ENCODE measurements at places on chromosomes 12 and 14. TPM values are rescaled to one million over a fixed set of nuclear protein-coding genes. Genes with fewer than 3 reads are reported as not detected.
A peak's percentile ranks its signal among the peaks of the same experiment; 100 is the strongest.

GRCh38 chr12:247271-247670 is 15.4 kb downstream of the SLC6A13 start:
- no peak for DNase-seq
- no peaks in the 10 kb centered on the region for H3K4me1 ChIP-seq
- H3K36me3 ChIP-seq = no peaks in the 10 kb centered on the region
- no peak overlapping the region for H3K4me3 ChIP-seq
- H3K27me3 ChIP-seq = no peaks in the 10 kb centered on the region
- H3K27ac ChIP-seq = no peak overlapping the region

DNA sequence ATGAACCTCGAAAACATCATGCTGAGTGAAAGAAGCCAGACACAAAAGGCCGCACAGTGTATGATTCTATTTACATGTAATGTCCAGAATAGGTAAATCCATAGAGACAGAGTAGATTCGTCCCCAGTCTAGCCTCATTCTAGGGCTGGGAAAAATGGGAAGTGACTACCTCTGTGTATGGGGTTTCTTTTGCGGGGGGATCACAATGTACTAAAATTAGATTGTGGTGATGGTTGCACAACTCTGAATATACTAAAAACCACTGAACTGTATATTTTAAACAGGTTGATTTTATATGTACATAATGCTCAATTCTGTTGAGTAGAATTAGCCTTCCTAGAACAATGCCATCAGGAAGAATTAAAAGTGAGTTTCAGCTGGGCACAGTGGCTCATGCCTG is 6.3 kb upstream of the RILPL2 start:
- no peaks in the 10 kb centered on the region for H3K27me3 ChIP-seq
- H3K4me3 ChIP-seq = no peak overlapping the region
- H3K27ac ChIP-seq = no peak overlapping the region
- no peaks in the 10 kb centered on the region for H3K36me3 ChIP-seq

GRCh38 chr14:73058922-73059673 is 764 bp downstream of the RBM25 start:
- H3K27ac ChIP-seq = peak overlapping the region; percentile 94
- peaks cover 4% of the 10 kb centered on the region for H3K4me1 ChIP-seq
- peak; percentile 69 for DNase-seq
- H3K36me3 ChIP-seq = peaks cover 6% of the 10 kb centered on the region
- no peaks in the 10 kb centered on the region for H3K27me3 ChIP-seq

DNA sequence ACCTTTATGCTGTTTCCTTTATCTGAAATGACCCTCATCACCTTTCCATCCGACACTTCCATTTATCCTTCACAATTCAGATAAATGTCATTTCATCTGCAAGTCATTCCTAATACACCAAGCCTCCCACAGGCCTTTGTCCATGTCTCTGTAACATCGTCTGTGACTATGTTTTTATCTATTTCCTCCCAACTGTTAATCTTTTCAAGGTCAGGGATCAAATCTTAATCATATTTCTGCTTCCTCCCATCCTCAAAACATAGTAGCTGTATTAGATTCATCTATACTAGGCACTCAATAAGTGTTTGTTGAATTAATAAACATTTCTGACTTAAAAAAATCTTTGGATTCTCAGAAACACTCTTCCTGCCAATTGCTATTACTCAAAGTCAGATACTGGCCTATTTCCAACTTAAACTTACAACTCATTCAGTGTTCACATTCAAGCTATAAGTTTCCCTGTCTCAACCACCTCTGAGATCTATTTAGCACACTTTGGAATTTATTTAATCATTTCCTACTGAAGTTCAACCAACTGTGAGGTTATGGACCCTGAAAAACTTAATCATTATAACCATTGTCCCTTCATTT is 100.2 kb upstream of the ALX1 start:
- H3K36me3 ChIP-seq = no peaks in the 10 kb centered on the region
- no peaks in the 10 kb centered on the region for H3K4me1 ChIP-seq
- H3K4me3 ChIP-seq = no peak overlapping the region
- H3K27ac ChIP-seq = no peak overlapping the region
- H3K27me3 ChIP-seq = no peaks in the 10 kb centered on the region

- H3K27ac ChIP-seq = no peak overlapping the region
- no peaks in the 10 kb centered on the region for H3K27me3 ChIP-seq
- no peaks in the 10 kb centered on the region for H3K36me3 ChIP-seq
Observed at GRCh38 chr14:44283836-44284235, 223.2 kb downstream of the FSCB start.

DNA sequence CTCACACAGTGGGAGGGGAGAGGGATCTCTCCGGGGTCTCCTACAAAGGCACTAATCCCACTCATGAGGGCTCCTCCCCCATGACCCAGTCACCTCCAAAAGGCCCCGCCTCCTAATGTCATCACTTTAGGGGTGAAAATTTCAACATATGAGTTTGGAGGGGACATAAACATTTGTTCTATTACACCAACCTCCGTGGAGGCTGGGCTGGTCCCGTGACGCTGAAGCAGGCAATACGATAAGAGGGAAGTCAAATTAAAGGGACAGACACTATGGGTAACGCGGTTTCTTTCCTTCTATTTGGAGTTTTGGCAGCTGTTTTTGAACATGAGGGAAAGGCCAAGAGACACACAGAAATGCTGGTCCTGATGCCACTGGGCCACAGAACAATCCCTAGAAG is 175.7 kb upstream of the VASH1 start:
- H3K27me3 ChIP-seq = no peaks in the 10 kb centered on the region
- H3K27ac ChIP-seq = no peak overlapping the region
- no peak overlapping the region for H3K4me3 ChIP-seq
- no peaks in the 10 kb centered on the region for H3K36me3 ChIP-seq
- DNase-seq = no peak

- H3K27ac ChIP-seq = no peak overlapping the region
- H3K4me3 ChIP-seq = no peak overlapping the region
- no peak for DNase-seq
- H3K27me3 ChIP-seq = no peaks in the 10 kb centered on the region
- H3K36me3 ChIP-seq = no peaks in the 10 kb centered on the region
Observed at GRCh38 chr12:87233671-87234070, 795.5 kb downstream of the C12orf50 start.

DNA sequence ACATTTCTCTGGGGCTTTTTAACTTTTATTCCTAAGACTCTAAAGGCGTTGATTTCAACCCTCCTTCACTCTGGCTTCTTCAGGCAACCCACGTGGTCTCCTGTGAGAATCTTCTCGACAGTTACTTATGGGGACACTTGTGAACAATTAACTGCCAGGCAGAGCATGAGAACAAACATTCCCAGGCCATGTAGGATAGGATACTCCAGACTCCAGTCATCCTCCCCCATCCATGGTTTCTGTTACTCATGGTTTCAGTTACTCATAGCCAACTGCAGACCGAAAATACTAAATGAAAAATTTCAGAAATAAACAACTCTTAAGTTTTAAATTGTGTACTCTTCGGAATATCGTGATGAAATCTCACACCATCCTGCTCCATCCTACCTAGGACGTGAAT is 19.5 kb downstream of the GPR68 start:
- no peak overlapping the region for H3K27ac ChIP-seq
- H3K36me3 ChIP-seq = peaks cover 52% of the 10 kb centered on the region

DNA sequence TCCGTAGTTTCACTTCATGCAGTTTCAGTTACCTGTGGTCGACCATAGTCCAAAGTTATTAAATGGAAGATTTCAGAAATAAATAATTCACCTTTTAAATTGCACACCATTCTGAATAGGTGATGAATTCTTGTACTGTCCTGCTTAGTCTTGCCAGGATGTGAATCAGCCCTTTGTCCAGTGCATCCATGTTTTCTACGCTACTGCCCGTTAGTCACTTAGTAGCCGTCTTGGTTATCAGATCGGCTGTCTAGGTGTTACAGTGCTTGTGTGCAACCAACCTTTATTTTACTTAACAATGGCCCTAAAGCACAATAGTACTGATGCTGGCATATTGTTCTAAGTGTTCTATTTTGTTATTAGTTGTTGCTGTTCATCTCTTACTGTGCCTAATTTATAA is 146.7 kb downstream of the ACSS3 start:
- no peaks in the 10 kb centered on the region for H3K4me1 ChIP-seq
- DNase-seq = no peak
- H3K4me3 ChIP-seq = no peak overlapping the region

DNA sequence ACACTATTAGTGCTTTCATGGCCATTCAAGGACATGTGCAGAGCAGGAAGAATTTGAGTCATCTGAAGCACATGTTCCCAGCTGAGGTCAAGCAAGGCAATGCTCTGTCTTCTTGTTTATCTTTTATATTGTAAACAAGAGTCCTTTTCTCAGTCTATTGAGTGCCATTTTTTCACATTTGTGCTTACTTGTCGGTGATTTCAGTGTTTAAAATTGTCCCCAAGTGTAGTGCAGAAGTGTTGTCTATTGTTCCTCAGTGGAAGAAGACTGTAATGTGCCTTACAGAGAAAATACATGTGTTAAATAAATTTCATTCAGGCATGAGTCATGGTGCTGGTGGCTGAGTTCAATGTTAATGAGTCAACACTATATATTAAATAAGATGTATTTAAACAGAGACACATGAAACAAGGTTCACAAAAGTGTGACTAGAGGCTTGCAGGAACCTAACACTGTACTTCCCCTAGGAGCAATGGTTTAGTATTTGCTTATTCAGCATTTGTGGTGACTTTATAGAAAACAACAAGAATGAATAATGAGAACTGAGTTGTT is 391.1 kb downstream of the LRIG3 start:
- no peaks in the 10 kb centered on the region for H3K36me3 ChIP-seq
- H3K27me3 ChIP-seq = no peaks in the 10 kb centered on the region
- no peak overlapping the region for H3K27ac ChIP-seq
- H3K4me1 ChIP-seq = no peaks in the 10 kb centered on the region
- H3K4me3 ChIP-seq = no peak overlapping the region
- no peak for DNase-seq

- H3K4me1 ChIP-seq = no peaks in the 10 kb centered on the region
- no peak overlapping the region for H3K27ac ChIP-seq
- H3K27me3 ChIP-seq = no peaks in the 10 kb centered on the region
- DNase-seq = no peak
- peaks cover 2% of the 10 kb centered on the region for H3K36me3 ChIP-seq
Observed at GRCh38 chr12:27614386-27614785, 81.9 kb upstream of the REP15 start.

- DNase-seq = no peak
- peaks cover 9% of the 10 kb centered on the region for H3K4me1 ChIP-seq
- H3K4me3 ChIP-seq = no peak overlapping the region
Observed at GRCh38 chr12:110686294-110686903, 2.5 kb downstream of the HVCN1 start.

DNA sequence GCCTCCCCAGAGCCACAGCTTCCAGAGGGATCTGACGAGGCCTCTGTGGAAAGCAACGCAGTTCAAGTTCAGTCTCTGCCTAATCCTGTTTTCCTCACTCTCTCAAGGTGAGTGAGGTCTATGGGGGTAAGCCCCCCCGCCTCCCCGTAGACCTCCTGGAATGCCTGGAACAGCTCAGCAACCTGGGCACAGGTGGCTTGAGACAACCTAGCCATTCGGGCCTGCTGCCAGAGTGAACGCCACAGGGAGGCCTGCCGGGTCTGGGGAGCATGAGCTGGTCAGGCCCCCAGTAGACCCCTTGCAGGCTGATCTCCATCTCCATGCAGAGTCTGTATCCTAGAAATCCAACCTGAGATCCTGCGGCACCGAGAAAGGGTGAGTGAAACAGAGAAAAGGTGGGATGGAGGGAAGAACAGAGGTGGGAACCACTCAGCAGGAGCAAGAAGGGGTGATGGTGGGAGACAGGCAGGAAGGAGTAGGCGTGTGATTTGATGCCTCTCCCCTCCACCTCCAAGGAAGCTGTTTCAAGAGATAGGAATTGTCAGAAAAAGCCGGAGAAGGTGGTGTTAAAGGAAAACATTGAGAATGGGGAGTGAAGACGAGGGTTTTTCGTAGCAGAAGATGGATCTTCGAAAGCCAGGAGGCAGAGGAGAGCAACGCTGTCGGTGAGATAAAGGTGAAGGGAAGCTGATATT is 123.1 kb upstream of the PRMT8 start:
- no peak overlapping the region for H3K4me3 ChIP-seq
- H3K27ac ChIP-seq = no peak overlapping the region
- H3K27me3 ChIP-seq = peaks cover 58% of the 10 kb centered on the region
- no peaks in the 10 kb centered on the region for H3K4me1 ChIP-seq
- no peaks in the 10 kb centered on the region for H3K36me3 ChIP-seq

DNA sequence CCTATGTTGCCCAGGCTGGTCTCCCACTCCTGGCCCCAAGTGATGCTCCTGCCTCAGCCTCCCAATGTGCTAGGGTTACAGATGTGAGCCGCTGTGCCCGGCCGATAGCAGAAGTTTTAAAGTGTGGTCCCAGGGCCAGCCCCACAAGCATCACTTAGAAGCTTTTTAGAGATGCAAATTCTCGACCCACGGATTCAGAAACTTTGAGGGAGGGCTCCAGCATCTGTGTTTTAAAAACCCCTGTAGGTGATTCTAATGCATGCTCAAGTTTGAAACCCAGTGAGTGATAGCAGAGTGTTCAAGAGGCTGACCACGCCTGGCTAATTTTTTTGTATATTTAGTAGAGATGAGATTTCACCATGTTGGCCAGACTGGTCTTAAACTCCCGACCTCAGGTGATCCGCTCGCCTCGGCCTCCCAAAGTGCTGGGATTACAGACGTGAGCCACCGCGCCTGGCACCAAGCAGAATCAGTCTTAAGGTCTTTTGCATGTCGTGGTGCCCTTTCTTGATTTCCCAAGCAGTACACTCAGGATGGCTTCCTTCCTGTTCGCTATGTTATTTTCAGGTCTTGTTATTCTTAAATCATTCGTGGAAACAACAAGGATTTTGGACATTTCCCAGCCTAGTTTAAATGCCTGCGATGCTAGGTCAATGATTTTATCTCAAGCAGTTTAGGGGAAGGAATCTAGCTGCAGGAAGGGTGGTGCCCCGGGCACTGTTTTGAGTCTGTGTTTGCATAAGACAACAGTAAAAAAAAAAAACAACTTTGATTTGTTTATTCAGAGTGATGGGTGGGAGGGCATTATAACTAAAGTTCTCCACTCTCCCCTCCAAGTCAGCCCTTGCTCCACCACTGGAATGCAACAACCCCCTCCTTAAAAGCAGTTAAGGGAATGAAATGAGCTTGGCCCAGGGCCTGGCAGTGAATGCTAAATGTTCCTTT is 9.2 kb upstream of the RILPL2 start:
- H3K27me3 ChIP-seq = no peaks in the 10 kb centered on the region
- H3K4me3 ChIP-seq = no peak overlapping the region
- H3K36me3 ChIP-seq = no peaks in the 10 kb centered on the region
- H3K4me1 ChIP-seq = no peaks in the 10 kb centered on the region

- no peaks in the 10 kb centered on the region for H3K4me1 ChIP-seq
- H3K4me3 ChIP-seq = no peak overlapping the region
- no peaks in the 10 kb centered on the region for H3K27me3 ChIP-seq
- no peaks in the 10 kb centered on the region for H3K36me3 ChIP-seq
Observed at GRCh38 chr12:19035536-19035935, 94.0 kb upstream of the PLEKHA5 start.

GRCh38 chr14:81176241-81176640 is 44.5 kb downstream of the GTF2A1 start:
- peaks cover 4% of the 10 kb centered on the region for H3K36me3 ChIP-seq
- no peak for DNase-seq
- no peaks in the 10 kb centered on the region for H3K4me1 ChIP-seq
- no peaks in the 10 kb centered on the region for H3K27me3 ChIP-seq
- no peak overlapping the region for H3K4me3 ChIP-seq

RTL1 gene
- 0.16 TPM for polyA plus RNA-seq

MFAP5 gene
- 7.6 TPM for polyA plus RNA-seq

TAS2R43 gene
- 0.48 TPM for polyA plus RNA-seq

SLC6A12 gene
- polyA plus RNA-seq = 0.27 TPM

TC2N gene
- polyA plus RNA-seq = 24.6 TPM

LGMN gene
- 269 TPM for polyA plus RNA-seq

MSRB3 gene
- polyA plus RNA-seq = 23.1 TPM

CCDC198 gene
- polyA plus RNA-seq = 90.7 TPM

USP44 gene
- polyA plus RNA-seq = 0.93 TPM

NCKAP5L gene
- 9.7 TPM for polyA plus RNA-seq

DBX2 gene
- 0.01 TPM for polyA plus RNA-seq

CD27 gene
- 1.6 TPM for polyA plus RNA-seq

LRRK2 gene
- polyA plus RNA-seq = 2.8 TPM
